ENCODE measurements at places on chromosomes 3 and 15.
A peak's percentile ranks its signal among the peaks of the same experiment; 100 is the strongest.

- no peak for ATAC-seq
These were observed 65.4 kb downstream of the SIDT1 start for GRCh38 chr3:113597596-113598354.

- ATAC-seq: no peak
These were observed 223.6 kb downstream of the CACNA2D3 start for GRCh38 chr3:54345847-54346375.

- ATAC-seq: peak; percentile 41
These were observed 7.6 kb downstream of the ULK3 start for GRCh38 chr15:74835312-74835823.

GRCh38 chr3:178901204-178901603 is 170.4 kb downstream of the ZMAT3 start:
- ATAC-seq: no peak

GRCh38 chr3:67381667-67382272 is 272.6 kb downstream of the SUCLG2 start:
- no peak for ATAC-seq

DNA sequence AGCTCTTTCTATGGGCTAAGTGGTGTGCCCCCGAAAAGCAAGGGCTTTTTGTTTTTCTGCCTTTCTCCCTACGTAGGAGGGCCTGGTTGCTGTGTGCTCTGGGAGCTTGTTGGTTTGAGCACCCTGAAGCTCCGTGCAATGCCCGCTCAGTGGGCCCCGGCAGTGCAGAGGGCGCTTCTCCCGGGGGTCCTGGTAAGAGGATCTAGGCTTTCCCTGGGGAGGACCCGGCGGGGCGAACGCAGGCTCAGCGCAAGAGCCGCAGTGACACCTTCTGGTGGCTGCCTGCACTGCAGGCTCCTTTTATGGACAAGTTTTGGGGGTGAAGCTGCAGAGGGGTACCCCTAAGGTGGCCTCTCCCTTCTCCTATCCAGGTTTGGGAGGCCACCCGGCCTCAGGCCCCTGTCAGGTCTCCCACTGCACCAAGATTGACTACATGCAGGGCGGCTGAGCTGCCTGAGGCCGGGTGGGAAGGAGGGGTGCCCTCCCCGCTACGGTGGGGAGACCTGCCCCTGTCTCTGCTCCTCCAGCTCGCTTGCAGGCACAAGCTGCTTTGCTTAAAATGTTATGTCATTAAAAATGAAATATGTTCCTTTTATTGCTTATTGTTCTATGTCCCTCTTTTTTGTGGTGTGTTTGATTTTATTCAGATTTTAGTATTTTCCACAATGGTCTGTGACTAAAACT is 387.9 kb downstream of the GABRG3 start:
- no peak for ATAC-seq

GRCh38 chr3:128112357-128112968 is 11.1 kb downstream of the RUVBL1 start:
- peak; percentile 87 for ATAC-seq

GRCh38 chr15:84731774-84732173 is 15.8 kb upstream of the SEC11A start:
- no peak for ATAC-seq

Measured in activated CD4-positive, CD25-positive, alpha-beta regulatory T cell treated with anti-CD3 and anti-CD28 coated beads, Interleukin-2, amount 50 U/mL, for 24 hours (primary cell).